Activated gamma-delta T cell treated with Interleukin-2 at 50 U/mL for 16 hours (primary cell): ENCODE measurements at places on chromosomes 3 and 15.
A peak's percentile ranks its signal among the peaks of the same experiment; 100 is the strongest.

DNA sequence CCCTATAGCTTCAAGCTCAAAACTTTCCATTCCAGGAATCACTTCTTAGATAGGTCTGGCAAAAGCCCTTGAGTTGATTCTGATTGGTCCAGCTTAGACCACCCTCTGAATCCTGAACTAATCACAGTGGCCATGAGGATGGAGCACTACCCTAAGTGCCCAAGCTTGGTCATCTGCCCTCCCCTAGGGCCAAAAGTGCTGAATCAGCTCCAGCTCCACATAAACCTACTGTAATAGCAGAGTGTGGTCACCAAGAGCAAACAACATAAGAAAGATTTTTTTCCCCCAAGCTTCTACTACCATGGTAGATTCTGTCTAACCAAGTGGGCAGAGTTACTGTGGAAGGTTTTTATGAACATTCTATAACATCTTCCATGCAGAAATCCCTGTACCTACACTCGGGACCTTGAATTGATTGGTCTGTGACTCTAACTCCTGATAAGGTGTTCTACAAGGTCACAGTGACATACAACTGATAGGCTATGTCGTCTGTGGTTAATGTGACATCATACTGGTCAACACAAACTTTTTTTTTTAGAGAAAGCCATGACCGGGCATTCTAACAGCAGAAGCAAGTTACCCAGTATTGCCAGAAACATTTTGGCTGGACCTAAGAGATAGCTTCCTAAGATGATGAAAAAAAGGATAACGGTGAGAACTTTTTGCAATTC is 320.9 kb downstream of the MAGI1 start:
- no peak for DNase-seq

GRCh38 chr15:45287390-45287956 is 35.4 kb downstream of the SLC28A2 start:
- no peak for DNase-seq

GRCh38 chr3:18900994-18901393 is 247.3 kb upstream of the KCNH8 start:
- no peak for DNase-seq

GRCh38 chr3:17065315-17065714 is 180.6 kb downstream of the PLCL2 start:
- DNase-seq, result no peak

GRCh38 chr3:46540550-46540949 is 25.6 kb downstream of the LRRC2 start:
- DNase-seq, result no peak

DNA sequence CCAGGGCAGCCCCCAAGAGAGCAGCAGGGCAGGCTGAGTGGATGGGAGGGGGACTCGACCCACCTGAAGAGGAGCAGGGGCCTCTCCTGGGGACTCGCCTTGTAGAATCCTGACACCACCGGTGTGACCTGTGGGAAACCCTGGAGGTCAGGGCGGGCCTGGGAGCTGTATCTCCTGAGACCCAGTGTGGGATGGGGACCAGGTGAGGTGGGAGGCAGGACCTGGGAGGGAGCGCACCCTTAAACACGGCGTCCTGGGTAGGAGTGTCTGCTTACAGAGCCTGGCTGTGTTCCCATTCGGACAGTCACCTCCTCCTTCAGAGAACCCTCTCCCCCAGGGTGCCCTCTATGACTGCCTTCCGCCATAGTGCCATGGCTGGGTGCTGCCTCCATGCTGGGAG is 27.1 kb downstream of the C15orf39 start:
- no peak for DNase-seq

GRCh38 chr3:153144071-153144470 is 18.0 kb upstream of the RAP2B start:
- DNase-seq, result no peak

GRCh38 chr15:71273731-71274447 is 158.6 kb downstream of the THSD4 start:
- DNase-seq, result no peak

- DNase-seq, result no peak
Measured at GRCh38 chr3:101602731-101603130, 28.8 kb downstream of the PCNP start.

DNA sequence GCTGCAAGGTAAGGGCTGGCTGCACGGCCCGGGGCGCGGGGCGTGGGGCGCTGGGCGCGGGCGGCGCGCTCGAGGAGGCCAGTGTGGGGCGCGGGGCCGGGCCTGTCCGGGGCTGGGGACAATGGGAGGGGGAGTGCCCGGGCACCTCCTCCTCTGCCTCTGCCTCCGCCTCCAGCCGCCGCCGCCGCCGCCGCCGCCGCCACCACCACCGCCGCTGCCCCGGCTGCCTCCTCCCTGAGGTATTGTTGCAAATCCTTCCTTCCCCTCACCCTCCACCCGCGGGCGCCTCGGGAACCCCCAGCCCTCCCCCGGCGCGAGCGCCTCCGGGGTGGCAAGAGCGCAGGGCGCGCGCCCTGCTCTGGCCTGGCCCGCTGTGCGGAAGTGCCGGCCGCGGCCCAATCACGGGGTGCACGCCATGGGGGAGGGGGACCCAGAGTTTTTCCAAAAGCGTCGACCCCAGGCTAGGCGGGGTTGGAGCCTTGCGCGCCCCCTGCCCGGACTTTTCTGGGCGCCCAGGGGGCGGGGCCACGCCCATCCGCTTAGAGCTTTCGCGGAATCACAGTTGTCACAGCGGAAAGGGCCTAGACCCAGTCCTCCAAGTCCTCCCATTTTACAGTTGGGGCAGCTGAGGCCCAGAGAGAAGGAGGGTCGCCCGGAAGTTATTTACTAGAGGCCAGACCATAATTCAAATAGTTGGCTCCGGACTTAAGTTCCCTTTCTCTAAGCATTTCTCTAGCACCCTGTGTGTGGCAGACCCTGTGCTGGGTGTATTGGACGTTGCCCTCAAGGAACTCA is at the start of gene LPP:
TSS of gene LPP (plus strand) at position 144 of the 795 bp plus-strand sequence. CDS start 251,964 bp downstream, outside the sequence.
- DNase-seq, result peak; percentile 74

DNA sequence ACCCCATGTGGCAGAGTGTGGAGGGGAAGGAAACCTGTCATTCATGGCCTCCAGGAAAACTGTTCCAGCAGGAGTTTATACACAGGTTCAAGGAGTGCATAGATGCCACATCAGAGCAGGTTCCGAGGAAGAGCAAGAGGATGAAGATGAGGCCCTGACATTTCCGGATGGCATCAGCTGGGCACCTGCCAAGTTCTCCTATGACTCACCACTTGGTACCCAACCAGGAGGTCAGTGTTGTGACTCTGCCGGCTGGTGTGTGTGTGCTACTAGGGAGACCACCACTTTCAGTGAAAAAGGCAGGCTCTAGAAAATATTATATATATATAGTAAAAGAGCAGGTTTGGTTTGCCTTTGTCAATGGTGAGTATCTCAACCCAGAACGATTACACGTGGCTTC is 69.3 kb downstream of the NTRK3 start:
- DNase-seq, result no peak

- no peak for DNase-seq
Measured at GRCh38 chr15:59456114-59456513, 18.1 kb downstream of the FAM81A start.
